ENCODE measurements at places on chromosomes 3 and 15.

- DNase-seq = no peak
These were observed 23.7 kb upstream of the FBXL22 start for GRCh38 chr15:63573533-63573932.

- no peak for DNase-seq
These were observed 22.2 kb downstream of the GRAMD2A start for GRCh38 chr15:72175186-72176044.

GRCh38 chr3:46656778-46657556 lies 36.5 kb downstream of the ALS2CL start:
- no peak for DNase-seq

GRCh38 chr3:64398006-64398405 lies 172.7 kb upstream of the PRICKLE2 start:
- DNase-seq = no peak

DNA sequence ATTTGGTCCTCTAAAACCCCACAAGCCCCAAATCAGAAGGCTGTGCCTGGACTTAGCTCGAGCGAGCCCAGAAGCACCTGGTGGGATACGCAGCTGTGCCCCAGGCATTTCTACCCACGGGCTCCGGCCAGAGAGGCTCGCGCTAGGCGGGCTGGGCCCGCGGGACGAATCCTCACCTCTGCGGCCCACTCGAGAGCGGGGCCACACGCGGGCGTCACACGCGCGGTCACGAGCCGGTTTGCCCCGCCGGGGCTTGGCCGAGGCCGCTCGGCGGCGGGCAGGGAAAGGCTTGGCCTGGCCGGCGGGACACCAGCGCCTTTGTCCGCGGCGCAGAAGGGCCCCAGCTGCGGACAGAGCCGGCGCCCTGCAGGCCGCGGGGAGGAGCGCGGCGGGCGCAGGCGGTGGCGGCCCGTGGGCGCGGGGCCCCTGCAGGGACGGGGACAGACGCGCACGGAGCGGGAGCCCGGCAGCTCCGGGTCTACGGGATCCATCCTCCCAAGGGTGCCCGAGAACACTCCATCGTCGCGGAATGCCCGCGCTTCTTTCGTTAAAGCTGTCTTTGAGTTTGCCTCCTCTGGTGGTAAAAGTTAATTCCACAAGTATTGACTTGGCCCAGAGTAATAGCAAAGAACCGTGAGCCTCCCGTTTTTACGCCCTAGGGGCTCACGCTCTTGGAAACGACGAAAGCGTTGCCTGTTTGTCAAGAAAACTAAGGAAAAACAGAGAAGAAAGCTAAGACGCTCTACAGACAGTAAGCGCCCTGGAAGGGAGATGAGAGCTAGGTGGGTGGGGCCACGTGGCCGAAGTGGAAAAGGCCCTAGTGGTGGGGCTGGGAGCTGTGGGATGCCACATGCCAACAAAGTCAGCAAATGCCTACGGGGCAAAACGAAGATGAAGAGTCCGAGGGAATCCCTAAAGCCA lies 26.4 kb downstream of the TYRO3 start:
- peak; percentile 54 for DNase-seq

DNA sequence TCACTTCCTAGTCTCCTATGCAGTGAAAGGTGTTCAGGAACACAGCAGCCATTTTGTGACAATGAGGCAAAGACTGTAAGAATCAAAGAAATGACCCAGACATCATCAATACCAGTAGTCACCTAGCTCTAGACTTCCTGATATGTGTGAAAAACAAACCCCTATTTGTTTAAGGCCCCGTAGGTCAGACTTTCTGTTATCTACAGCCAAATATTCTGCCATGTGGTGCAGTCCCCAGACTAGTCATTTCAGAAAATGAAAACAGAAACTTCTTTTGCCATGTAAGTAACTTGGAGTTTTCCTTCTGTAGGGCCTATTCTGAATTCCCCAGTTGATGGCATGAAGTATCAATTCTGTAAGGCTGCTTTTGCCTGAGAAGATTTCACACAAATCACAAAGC lies 181.7 kb upstream of the SNTN start:
- no peak for DNase-seq

GRCh38 chr15:67208396-67208795 lies 46.1 kb downstream of the AAGAB start:
- DNase-seq = no peak

- DNase-seq = no peak
These were observed 60.7 kb downstream of the FSIP1 start for GRCh38 chr15:39721893-39722292.

DNA sequence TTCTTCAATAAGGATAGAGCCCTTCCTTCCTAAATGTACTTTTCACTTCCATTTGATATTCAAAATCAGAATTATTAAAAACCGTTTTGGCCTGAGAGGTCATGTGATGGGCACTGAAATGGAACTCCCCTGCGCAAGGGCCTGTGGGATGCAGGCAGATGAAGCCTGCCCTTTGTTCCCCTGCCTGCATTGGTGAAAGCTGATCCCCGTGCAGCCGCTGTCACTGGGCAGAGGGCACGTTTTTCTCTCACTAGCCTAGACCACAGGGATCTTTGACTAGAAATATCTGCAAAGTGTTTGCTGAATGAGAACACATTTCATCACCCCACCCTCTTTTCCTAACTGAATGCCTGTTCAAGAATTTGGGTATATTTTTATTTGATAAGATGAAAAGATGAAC lies 74.9 kb downstream of the TIPARP start:
- DNase-seq = no peak

GRCh38 chr3:140219923-140220452 lies 285.0 kb downstream of the CLSTN2 start:
- no peak for DNase-seq

DNA sequence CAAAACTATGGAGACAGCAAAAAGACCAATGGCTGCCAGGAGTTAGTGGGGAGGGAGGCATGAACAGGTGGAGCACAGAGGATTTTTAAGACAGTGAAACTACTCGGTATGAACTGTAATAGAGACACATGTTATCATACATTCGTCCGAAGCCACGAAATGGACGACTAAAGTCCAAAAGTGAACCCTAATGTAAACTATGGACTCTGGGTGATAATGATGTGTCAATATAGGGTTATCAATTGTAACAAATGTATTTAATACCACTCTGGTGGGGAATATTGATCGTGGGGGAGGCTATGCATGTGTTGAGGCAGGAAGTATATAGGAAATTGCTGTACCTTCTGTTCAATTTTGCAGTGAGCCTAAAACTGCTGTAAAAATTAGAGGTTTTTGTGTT lies 107.0 kb downstream of the CPN2 start:
- no peak for DNase-seq

DNA sequence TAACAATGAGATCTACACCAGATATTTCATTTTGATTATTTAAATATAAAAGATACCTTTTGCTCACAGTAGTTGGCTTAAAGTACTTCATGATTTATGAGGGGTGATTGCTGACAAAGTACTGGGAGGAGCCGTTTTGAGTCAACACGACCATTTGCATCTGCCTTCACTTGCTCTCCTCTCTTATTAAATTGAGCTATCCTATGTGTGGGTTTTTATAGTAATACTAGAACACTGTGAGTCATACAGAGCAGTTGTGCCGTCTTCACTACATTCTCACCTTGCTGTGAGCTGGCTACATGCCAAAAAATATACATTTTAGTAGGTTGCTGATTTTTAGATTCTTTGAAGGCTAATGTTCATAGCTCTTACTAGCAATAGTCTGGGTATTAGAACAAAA lies 161.2 kb downstream of the ALCAM start:
- DNase-seq = peak; percentile 36

- DNase-seq = peak; percentile 97
These were observed 78.9 kb upstream of the DPH6 start for GRCh38 chr15:35624881-35625280.

DNA sequence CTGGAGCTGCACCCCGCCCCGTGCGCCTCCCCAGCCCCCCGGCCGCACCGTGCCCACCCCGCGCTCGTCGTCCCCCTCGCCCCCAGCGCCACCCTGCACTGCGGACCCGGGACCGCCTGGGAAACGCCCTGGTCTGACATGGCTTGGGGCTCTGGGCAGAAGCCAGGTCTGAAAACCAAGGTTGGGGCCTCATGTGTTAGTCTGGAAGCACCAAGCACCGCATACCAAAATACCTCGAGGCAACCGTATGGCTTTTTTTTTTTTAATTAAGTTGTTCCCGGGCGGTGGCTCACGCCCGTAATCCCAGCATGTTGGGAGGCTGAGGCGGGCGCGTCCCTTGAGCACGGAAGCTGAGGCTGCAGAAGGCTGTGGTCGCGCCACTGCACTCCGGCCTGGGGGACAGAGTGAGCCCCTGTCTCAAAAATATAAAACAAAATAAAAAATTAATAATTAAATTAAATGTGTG lies 91.5 kb upstream of the CHD2 start:
- peak; percentile 53 for DNase-seq

- no peak for DNase-seq
These were observed 44.2 kb downstream of the HRH1 start for GRCh38 chr3:11198495-11198894.

DNA sequence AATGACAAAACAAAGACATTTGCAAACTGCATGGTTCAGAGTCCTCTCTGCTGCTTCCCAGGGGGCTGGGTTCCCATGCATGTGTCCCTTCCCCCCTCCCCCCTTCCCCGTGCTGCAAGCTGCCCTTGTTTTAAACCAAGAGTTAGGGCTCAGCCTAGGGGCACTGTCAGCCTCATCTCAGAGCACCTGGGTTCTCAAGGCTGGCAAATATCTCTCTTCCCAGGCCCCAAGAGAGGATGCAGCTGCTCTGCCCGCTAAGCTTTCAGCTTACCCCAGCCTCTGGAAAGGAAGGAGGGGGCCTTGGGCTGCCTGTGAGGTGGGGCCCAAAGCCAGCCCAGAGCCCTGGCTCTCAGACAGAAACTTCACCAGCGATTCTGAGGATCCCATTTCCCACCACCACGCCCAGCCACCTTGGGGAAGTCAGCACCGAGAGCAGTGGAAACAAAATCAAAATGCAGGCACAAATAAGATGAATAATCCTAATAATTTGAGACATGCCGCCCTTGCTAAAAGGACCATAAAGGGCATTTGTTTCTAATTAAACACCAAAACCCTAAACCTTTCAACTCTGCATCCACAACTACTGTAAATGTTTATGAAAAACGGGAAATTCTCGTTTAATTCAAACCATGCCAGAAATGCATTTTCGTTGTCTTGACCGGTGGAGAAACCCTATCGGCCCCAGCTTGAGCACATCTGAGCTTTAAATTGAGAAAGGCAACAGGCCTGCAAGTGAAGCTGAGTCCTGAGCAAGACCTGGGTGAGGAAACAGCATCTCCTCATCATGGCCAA lies 67.7 kb upstream of the WNT5A start:
- DNase-seq = no peak

GRCh38 chr3:100706365-100706764 lies 2.9 kb upstream of the TFG start:
- DNase-seq = peak; percentile 78

DNA sequence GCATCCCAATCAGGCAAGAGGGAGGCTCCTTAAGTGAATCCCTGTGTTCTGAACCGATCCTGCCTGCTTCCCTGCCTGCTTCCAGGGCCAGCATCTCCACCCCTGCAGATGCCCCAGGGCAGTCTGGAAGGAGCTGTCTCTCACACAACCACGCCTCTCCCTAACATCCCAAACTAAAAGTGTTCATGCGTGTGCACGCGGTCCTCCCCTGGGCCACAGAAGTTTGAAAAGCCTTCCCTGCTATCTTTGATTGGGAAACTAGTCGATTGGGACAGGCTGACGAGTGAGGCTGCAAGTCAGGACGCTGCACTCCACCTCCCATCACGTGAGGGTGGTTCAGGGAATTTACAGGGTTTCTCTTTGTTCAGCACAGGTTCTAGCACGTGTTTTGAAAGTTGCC lies 340.9 kb upstream of the ICE2 start:
- DNase-seq = no peak

DNA sequence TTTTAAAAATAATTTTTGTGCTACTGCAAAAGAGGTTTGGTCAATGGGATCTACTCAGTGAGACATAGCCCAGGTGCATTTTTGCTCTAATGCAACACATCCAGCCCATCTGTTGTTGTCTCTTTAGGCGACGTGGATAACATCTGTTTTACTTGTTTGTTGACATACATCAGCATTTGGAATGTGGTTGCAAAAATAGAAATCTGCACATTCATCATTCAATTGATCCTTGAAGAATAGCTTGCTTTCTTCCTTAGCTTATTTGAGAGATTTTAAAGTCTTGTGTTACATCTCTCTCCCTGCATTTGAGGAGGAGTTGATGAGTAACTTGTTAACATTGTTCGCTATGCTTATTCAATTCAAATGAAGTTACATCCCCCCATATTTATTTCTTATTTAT lies 1202.3 kb downstream of the NSUN3 start:
- DNase-seq = no peak

- no peak for DNase-seq
These were observed 17.0 kb upstream of the SENP7 start for GRCh38 chr3:101529816-101530685.

DNA sequence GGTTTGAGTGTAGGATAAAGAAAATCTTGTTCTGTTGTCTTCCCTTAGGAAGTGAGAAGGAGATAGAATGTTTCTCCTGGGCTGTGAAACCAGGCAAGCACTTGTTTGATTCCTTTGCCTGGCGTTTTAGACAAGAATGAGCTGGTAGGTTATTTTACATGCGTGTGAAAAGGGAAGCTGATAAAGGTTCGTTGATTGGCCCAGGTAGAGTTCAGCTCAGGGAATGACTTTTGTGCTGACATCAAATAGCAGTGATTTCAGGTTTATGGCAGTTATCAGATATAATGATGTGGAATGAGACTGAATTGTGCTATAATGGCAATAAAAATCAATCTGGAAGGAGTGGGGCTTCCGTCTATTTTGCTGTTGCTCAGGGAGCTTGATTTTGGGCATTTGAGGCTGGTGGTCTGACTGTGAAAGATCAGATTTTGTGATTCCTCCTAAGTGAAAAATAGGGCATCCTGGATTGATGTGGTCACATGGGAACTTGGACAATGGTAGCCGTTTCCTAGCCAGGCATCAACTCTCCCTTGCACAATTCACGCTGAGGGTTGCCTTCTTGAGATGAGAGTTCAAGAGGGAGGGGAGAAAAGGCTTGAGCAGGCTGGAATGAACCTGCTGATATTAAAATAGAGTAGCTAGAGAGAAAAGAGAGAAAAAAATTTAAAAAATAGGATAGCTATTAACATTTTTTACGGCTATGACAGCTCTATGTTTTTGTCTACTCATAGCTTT lies 388.9 kb downstream of the EDEM1 start:
- no peak for DNase-seq

GRCh38 chr3:81425198-81425868 lies 336.1 kb downstream of the GBE1 start:
- DNase-seq = peak; percentile 6

GRCh38 chr15:35928847-35929246 lies 382.9 kb upstream of the DPH6 start:
- DNase-seq = no peak

GRCh38 chr3:9581742-9582141 lies 28.1 kb upstream of the LHFPL4 start:
- DNase-seq = no peak

DNA sequence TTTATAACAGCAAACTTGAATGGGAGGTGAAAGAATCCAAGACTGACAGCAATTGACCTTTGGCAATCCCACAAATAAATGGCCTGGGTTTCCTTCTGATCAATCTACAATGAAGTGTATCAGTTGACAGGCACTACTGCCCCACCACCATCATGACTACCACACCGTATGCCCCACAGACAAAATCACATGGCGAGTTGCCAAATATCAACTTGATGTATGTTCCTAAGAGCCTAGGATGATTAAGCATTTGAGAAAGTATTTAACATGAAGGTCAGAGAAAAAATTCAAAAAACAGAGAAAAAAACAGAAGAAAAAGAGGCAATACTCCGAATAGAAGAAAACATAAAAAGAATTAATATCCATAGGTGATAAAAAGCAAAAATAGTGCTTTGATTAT lies 215.9 kb upstream of the STAC start:
- no peak for DNase-seq

GRCh38 chr3:193301433-193301832 lies 60.4 kb downstream of the PLAAT1 start:
- peak; percentile 1 for DNase-seq

- peak; percentile 65 for DNase-seq
These were observed 11.8 kb downstream of the TNK2 start for GRCh38 chr3:195896361-195897080.

Data from amniotic epithelial cell (primary cell).